ENCODE measurements at places on chromosomes 1 and 21. TPM values are rescaled to one million over a fixed set of nuclear protein-coding genes. Genes with fewer than 3 reads are reported as not detected.

The TMCC2 gene
- 4.3 TPM for total RNA-seq

The TMEM50B gene
- 24.7 TPM for total RNA-seq

The CRABP2 gene
- total RNA-seq: not detected

The DTL gene
- 10.0 TPM for total RNA-seq

The TRIM17 gene
- not detected for total RNA-seq

The LAPTM5 gene
- total RNA-seq: 11.2 TPM

The AQP10 gene
- total RNA-seq: not detected

Measured in bladder microvascular endothelial cell (primary cell).